WTC11 (cell line): ENCODE measurements at places on chromosomes 12 and 14. TPM values are rescaled to one million over a fixed set of nuclear protein-coding genes. Genes with fewer than 3 reads are reported as not detected.

DNA sequence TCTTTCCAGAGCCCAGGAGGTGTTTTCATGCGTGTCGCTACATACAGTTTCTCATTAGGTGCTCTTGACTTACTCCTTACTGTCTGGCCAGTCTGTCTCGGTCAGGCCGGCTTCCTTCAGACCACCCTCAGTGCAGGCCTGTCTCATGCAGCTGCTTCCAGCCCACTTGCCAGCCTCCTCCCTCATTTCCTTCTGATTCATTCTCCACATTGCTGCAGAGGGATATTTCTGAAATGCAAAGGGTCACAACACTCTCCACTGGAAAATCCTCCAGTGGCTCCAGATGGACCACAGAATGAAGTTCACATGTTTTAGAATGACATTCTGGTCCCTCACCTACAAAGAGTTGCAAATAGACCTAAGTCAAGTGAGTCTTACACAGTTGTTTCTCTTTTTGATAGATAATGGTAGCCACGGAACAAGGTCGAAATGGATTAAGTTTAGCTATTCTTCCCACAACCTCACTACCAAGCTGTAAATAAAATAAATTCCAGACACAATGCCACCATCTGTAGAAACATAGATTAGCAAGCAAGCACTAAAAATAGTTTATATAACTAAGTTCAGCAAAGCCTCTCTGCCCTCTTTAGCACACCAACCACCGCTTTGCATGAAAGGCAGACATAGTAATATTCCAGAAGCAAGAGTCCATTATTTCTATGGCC, 146.9 kb downstream of the ESR2 start:
- DNase-seq = no peak

DNA sequence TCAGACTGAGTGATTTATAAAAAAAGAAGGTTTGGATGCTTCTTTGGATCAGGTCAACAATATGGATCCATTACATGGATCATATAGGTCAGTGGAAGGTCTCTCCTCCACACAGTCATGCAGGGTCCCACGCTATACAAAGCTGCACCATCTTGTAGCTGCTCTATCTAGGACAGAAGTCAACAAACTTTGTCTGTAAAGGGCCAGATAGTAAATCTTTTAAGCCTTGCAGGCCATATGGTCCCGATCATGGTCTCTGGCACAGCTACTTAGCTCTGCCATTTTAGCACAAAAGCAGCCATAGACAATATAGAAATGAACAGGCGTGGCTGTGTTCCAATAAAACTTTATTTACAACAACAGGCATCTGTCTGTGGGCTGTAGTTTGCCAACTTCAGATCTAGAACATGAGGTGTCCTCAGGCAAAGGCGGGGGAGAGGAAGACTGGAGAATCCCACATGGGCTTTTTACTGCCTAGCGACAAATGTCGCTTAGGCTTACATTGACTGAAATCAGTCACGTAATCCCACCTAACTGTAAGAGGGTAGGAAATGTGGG, 36.7 kb downstream of the TMEM233 start:
- DNase-seq = no peak

B4GALNT3 gene
- total RNA-seq = 19.0 to 22.0 TPM (median 20.9 TPM) in 3 replicates

DNA sequence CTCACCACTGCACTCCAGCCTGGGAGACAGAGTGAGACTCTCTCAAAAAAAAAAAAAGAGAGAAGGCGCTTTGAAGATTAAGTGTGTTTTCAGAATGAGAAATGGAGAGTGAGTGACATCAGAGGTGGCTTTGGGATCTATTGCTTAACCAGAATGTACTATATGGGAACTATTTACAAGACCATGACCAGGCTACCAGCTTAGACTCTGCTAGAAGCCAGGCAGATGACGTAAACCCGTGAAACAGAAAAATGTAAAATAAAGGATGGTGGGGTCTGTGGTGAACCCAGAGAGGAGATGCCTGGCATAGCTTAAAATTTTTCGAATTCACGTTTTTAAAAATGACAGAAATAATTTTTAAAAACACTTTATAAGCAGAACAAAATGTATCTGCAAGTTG, 82.0 kb downstream of the IFT43 start:
- DNase-seq = no peak

GRCh38 chr12:56713345-56713744, 11.8 kb downstream of the NACA start:
- no peak for DNase-seq

ADGRD1 gene
- 0.77 to 0.87 TPM (median 0.80 TPM) in 3 replicates for total RNA-seq

DNA sequence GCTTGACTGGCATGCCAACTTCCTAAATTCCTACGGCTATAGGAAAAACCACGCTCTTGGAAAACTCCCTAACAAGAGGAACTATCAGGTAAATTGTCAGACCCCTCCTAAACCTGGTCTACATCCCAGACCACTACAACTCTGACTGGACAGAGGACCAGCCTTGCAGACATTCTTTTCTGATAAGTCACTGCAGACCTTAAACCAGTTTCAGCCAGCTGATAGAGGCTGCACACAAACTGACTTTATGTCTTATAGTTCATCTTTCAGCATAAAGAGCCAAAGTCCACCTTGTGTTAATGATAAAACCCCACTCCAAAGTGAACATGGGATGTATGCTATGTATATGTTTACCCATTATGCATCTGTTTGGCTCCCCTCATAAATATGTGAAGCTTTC, 166.6 kb downstream of the KTN1 start:
- no peak for DNase-seq

ADAMTS20 gene
- 6.0 to 7.4 TPM (median 7.2 TPM) in 3 replicates for total RNA-seq

DNA sequence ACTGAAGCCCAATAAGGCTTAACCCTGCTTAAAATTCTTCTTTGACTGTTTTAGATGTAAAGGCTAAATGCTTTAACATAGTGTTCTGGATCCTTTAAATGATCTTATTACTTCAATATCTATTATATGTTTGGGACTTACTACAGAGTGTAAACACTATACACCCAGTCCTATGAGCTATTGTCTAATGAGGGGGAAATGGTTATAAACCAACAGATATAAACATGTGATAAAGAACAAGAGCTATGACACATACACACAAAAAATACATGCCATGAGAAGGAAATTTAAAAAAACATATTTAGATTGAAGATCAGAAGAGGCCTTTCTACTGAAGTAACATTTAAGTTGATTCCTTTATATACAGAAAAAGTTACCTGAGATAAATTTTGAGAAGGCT, 505.1 kb downstream of the FOXG1 start:
- no peak for DNase-seq

DNA sequence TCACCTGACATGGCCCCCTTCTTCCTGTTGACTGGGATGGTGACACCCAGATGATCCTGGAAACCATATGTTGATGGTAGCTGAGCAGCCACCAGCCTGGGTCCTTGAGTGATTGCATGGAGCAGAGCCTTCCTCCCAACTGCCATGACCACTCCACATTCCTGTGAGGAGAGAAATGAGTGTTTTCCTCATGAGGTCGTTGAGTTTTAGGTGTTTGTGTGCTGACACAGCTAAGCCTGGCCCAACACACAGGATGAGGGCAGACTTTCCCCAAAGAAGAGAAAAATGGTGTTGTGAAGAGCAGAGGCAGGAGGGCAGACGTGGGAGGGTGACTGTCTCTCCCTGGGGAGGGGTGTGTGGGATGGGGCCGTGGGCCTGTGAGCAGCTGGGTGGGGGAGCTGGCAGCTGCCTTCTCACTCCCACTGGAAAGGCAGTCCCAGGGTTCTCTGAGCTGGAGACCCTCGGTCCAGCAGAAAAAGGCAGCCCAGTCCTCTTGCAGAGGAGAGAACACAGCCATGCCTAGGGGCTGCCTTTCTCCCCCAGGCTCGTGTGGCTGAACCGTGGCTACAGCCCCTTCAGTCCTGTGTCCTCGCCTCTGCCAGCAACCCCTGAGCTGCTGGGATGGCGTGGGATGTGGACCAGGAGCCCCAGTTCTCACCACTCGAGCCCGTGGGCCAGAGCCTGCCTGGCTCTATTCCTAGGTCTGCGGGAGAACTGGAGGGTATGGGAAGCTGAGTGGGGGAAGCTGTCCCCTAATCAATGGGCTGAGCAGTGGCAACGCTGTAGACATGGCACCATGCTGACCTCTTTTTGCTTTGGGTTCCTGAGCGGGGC, 257.0 kb downstream of the ADGRD1 start:
- DNase-seq = no peak

DNA sequence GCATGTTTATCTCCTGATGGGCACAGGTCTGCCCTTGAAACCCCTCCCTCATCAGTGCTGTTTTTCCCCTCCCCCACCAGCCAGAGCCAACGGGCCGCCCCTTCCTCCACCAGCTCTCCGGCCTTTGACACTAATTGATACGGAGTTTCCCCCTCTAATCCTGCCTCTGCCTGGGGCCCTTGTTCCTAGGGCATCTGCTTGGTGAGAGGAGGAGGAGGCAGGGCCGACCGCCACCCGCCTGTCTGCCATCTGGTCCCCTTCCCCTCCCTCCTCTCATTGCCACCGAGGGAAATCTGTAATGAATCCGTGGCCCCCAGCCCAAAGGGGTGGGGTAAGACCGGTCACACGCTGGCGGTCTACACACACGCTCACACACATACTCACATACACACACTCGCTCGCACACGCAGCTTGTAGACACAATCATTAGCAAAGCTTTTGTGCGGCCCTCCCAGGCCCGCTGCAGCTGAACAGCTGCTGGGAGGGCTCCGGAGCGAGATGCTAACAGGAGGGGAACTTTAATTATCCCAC, 27.4 kb downstream of the SRRM4 start:
- DNase-seq = peak; percentile 18

LRP1-AS gene
- total RNA-seq = not detected in 3 replicates

DNA sequence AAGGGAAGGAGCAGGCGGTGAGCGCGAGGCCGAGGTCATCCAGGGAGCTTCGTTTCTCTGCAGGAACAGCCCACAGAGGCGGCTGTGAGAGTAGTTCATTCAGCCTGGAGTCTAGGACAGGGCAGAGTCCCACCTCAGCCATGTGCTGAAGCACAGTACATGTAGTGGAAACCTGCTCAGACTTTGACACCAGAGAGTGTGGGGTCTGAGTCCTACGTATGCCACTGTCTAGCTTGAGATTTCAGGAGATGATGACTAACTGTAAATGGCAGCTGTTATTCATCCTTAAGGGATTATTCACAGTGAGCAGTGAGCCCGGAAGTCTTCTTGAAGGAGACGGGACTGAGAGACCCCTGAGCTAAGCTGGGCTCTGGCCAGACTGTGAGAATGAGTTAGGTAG, 938 bp upstream of the SLC6A13 start:
- no peak for DNase-seq

RPS6KL1 gene
- total RNA-seq = 10.6 to 12.6 TPM (median 12.2 TPM) in 3 replicates

- DNase-seq = peak; percentile 84
These were observed 6.4 kb downstream of the NKX2-1 start for GRCh38 chr14:36513451-36514277.

GRCh38 chr12:53214687-53215455, 7.8 kb upstream of the ITGB7 start:
- DNase-seq = no peak

DNA sequence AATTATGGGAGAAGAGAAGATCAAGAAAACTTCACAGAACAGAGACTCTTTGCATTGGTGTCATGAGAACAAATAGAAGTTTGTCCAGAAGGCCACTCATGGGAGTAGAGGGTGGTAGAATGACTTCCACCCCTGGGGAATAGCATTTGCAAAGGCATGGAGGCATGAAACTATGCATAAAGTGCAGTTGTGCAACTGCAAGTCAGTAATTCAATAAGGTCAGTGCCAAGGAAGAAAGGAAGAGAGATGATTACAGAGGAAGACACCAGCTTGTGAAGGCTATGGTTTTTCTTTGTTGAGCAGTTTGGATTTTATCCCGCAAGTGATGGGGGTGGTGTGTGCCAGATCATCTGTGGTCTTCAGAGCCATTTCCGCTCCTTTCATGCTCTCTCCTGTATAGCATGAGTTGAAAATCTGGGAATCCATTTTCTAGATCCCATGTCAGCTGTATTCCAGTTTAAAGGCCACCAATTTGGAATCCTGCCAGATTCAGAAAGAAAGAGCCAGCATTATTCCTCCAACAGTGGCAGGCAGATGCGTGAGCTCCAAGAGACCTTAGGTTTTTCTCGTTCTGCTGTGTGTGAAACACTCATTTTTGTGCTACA, 67.6 kb upstream of the GRIN2B start:
- no peak for DNase-seq

SCNN1A gene
- 97.6 to 108 TPM (median 100 TPM) in 3 replicates for total RNA-seq

- DNase-seq = no peak
These were observed 33.5 kb downstream of the SMCO2 start for GRCh38 chr12:27480016-27480415.

NFATC4 gene
- 60.7 to 101 TPM (median 95.9 TPM) in 3 replicates for total RNA-seq

DNA sequence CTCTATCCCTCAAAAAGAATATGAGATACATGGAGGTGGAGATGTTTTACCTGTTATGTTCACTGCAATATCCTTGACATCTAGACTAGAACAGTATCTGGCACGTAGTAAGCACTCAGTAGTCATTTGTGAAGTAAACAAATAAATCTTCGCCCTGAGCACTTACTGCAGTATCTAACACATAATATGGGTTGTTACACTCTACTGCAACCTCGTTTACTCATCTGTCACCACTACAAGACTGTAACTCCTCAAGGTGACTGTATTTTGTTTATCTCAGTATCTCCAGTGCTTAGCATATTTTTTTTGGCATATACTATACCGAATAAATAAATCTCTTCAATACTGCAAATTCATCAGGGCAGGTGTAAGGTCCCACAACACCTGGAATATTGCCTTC, 66.1 kb downstream of the WASHC3 start:
- no peak for DNase-seq
